T-helper 9 cell (primary cell): ENCODE measurements at places on chromosomes 5 and 9.

GRCh38 chr9:73761905-73762304 is 610.2 kb downstream of the ANXA1 start:
- no peak for DNase-seq

DNA sequence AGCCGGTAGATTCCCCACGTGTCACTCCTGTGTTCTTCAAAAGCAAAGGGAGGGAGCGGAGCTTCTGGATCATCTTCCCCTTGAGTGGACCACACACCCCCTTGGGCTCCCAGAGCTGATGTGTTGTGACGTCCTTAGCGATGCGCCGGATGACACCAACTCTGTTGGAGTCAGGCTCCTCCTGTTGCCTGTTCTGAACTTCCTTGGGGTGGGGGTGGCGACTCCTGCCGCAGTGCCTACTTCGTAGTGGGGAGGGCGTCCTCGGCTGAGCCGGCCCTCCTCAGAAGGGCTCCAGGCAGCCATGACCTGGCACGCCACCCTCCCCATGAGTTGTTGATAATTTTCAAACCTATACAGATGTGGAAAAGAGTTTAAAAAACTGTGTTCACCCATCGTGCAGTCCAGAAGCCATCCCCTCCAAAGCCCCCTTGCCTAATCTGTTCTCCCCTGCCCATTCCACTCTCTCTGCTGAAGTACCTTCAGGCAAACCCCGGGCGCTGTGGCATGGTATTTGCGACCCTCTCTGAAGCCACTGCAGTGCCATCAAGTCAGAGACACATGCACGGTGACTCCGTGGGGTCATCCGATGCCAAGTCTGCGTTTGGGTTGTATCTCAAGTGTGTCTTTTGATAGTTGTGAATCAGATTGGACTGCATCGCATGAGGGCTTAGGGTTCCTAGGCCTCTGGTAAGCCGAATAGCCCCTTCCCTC is 16.7 kb downstream of the EXOC3 start:
- DNase-seq, result no peak

- DNase-seq, result no peak
These were observed 17.6 kb upstream of the SETX start for GRCh38 chr9:132372177-132373095.

DNA sequence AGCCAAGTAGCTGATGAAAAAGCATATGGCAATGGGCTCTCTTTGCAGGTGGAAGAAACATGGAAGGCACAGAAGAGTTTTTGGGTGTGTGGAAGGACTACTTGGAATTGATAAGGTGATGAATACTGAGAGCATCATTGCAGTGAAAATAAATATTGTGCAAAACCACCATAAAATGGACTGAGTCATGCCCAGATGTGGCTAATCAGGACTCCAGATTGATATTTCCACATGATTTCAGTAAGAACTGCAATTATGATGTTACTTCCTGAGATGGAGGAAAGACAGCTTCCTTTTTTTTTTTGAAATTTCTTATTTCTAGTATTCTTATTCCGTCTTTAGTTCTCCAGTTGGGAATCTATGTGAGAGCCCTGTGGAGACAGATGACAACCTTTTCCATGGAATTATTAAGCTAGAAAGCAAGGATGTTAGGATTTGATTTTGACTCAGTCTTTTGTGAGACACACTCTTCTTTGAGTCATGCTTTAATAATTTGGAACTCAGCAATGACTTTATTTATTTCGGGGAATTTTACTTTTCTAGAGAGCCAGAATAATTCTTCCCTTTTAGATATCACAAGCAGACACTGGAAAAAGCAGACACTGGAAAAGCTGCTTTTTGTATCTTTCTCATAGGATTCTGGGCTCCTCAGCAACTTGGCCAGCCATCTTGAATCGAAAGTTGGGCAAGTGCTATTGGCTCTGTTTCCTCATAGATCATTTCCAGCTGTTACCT is 94.2 kb upstream of the VCAN start:
- no peak for DNase-seq

GRCh38 chr5:170960567-170960966 is 98.7 kb downstream of the RANBP17 start:
- no peak for DNase-seq

DNA sequence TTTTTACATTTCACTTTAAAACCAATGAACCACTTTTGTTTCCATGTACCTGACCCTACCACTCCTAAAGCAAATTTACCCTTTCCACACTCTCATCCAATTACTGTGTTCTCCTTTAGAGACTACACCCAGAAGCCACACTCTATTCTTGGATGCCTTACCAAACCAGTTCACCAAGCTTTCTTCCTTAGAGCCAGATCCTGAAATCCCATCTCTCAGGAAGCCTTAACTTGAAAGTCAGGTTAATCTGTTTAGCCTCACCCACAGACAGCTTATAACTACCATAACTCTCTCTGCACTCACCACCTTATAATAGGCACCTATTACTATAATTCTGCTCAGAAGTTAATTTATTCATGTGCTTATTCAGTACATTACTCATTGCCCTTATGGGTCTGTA is 4.3 kb downstream of the CSNK1A1 start:
- no peak for DNase-seq

GRCh38 chr5:127886-128285 is 35.9 kb downstream of the PLEKHG4B start:
- DNase-seq, result no peak

GRCh38 chr9:26261503-26262330 is 583.5 kb upstream of the TUSC1 start:
- DNase-seq, result no peak

GRCh38 chr5:2699686-2700085 is 51.8 kb downstream of the IRX2 start:
- no peak for DNase-seq

DNA sequence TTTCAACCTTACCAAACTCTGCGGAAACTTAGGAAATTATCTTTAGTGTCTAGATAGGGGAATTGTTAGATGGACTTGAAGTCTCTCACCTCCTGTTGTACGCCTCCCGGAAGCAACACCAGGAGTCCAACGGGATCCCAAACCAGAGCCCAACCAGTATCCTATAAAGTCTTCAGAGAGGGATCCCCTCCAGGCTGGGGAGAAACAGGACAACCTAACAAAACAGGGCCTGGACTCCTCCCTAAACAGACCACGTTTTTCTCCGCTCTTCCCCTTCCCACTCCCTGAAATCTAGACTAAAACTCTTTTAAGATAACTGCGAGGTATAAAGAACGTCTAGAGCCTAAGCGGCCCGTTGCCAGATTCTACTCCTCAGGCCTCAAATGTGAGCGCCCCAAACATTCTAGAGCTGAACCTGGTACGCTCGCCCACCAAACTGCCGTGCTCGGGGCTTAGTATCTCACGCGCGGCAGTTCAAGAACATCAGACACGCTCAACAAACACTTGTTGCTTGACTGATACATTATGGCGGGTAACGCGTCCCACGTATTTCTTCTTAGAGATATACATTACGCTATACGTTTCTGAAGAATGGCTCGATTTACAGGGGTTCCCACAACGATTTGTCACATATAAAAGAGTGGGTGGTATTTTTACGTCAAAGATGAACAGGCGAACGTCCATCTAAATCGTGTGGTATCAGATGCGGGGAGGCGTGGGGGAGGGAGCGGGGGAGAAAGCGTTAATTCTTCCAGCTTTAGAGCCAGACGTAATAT is 663 bp upstream of the SMIM27 start:
- peak; percentile 19 for DNase-seq

DNA sequence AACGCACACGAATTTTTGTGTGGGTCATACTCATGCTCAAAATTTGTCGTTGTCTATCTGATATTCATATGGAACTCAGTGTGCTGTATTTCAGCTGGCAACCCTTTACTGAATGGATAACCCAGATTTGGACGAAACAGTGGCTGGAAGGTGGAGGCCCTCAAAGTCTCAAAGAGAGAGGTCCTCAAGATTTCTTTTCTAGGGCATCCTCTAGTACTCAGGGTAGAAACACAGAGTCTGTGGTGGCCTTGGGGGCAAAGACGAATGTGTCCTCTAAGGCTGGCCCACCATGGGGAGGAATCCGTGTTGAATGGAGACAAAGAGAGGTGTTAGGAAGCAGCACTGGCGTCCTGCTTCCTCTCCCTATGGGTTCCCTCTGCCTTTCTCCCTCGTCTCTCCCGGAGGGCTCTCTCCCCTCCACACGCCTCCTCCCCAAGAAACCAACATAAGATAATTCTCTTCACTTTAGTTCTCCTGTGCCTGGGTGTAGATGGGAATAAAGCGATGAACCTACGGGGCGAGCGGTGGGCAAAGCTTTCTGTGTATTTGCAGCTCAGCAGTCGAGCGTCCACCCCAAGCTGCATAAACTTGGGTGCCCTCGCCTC is 333.7 kb downstream of the CWC27 start:
- no peak for DNase-seq
